ENCODE measurements at places on chromosomes 13 and 19.

DNA sequence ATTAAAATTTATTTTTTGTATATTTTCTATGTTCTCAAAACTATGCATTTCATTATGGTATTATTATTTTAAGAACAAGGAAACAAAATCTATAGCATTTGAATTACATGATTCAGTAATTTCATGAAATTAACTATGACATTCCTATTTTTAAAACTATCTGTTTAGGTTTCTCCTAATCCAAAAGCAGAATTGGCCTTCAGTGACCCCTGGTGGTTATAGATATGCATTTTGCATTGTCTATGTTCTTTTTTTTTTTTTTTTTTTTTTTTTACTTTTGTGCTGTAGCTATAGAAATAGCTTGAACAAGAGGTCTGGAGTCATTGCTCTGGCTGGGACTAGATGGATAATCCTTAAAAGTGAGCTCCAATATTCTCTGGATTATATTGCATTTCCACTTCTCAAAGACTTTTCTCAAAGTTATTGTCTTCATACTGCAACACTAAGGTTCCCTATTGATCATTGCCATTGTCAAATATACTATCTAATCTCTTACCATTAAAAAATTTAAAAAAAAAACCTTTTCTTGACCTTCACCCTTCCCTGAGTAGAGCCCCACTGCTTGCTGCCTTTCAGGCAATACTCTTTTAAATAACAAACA is 15.9 kb upstream of the DNAJC3 start:
- peak; percentile 81 for DNase-seq

DNA sequence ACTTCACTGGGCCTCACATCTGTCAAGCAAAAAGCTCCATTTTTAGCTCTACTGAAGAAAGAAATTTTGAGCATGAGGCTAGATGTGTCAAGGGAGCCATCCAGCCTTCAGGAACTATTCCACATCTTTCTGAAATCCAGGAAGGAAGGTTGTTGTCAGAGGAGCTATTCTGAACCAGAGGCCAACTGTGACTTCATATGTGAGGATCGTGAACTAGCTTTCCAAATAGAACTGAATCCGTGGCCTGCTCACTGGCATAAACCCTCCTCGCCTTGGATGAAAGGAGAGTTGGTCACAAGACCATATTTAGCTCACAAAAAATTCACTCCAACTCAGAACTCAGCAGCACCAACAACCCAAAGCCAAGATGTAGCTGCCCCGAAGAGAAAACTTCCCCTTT is 195.8 kb downstream of the FOXO1 start:
- DNase-seq, result no peak

DNA sequence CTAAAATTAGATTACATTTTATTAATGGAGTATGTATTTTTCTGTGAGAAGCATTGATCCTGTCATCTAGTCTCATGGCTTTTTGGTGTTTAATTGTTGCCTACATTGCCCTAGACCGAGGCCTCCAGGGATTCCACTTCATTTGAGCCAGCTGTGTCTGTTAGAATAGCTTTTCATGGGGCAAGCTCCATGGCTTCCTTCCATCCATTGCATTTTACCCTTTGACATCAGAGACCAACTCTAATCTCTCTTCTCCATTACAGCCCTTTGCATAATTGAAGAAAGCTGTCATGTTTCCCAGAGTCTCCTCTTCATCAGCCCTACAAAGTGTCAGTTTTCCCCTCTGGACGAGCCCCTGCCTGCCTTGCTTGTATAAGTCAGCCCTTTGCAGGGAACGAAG is 70.6 kb downstream of the MTUS2 start:
- no peak for DNase-seq

- DNase-seq, result peak; percentile 74
Observed at GRCh38 chr19:4589579-4590410, 30.3 kb upstream of the SEMA6B start.

DNA sequence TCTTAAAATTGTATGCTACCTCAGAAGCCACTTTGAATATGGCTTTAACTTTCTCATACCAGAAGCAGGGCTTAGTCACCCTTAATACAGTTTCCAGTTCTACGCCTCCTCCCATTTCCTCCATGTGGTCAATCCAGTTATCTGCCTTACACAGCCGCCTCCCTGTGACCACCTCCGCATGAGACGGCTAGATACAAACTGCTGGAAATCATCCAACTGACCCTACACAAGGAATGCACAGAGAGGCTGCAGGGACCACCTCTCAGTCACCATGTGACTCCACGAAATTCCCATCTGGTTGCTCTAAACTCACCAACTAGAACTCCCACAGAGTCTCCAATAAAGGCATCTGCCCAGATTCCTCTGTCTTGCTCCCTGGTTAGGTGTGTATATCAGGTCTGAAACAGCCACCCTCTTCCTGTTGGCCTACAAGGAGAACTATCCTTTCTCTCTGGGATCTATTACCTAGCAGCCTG is 6.8 kb downstream of the ZNF564 start:
- DNase-seq, result peak; percentile 100

GRCh38 chr13:42702716-42703115 is 78.7 kb upstream of the FAM216B start:
- DNase-seq, result no peak

- DNase-seq, result no peak
Observed at GRCh38 chr13:82749551-82749950, 1132.7 kb downstream of the SLITRK1 start.

- DNase-seq, result peak; percentile 12
Observed at GRCh38 chr13:106210324-106210723, 325.1 kb downstream of the EFNB2 start.

GRCh38 chr13:21608961-21609360 is 5.0 kb upstream of the MICU2 start:
- DNase-seq, result no peak

- peak; percentile 95 for DNase-seq
Observed at GRCh38 chr19:15091918-15092753, 10.1 kb downstream of the OR1I1 start.

All from OCI-M1 (cell line).